Uterus (tissue), 4 donors: ENCODE measurements at places on chromosomes 4 and X. TPM values are rescaled to one million over a fixed set of nuclear protein-coding genes. Genes with fewer than 3 reads are reported as not detected.

DNA sequence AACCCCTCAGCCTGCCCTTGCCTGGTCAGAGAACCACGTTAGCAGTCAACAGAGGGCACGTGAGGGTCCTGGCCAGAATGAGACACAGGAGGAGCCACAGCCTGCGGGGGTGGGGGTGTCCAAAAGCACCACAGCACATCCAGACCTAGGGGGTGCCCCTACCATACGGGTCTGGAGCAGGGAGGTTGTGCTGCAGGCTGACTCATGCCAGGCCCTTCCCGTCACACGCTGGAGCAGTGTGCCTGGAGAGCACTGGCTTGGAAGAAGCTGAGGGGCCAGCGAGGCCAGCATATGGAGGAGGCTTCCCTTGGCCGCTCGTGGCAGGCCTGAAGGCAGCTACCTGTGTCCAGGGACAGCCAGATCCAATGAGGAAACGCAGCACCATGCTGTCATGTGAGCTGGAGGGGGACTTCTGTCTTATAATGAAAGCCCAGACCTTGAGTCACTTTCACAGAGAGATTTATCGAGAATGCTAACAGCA is 1.5 kb upstream of the IRAK1 start:
- peak; percentile 39 for DNase-seq

Gene RTL9
- 0.48 TPM for total RNA-seq

GRCh38 chrX:75230296-75230695 is 43.6 kb upstream of the UPRT start:
- DNase-seq, result no peak

Gene BEX2
- not detected for total RNA-seq

DNA sequence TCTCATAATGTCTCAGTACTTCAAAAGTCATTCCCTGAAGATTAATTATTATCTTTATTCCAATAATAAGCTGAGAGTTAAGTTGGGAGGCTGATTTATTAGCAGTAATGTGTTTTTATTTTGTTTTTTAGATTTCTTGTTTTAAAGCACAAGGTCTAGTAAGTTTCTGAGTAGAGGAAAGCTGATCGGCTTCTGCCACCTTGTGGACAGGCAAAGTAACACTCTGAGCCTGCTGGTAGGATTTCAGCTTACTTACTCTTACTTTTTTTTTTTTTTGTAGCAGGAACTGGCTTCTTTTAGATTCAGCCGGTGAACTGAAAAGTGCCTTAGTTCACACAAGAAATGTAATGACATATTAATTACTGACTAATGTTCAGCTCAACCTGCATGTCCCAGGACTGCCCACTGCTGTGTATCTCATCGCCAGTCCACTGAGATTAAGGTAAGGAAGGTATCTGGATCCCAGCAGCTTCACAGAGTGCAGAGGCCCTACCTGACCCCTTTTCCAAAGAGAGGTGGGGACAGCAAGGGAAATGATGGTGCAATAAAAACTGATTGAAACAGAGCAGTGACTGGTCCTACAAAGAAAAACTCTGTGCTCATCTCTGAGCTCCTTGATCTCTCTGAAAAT is 126.5 kb downstream of the ADGRA3 start:
- DNase-seq, result peak; percentile 49

DNA sequence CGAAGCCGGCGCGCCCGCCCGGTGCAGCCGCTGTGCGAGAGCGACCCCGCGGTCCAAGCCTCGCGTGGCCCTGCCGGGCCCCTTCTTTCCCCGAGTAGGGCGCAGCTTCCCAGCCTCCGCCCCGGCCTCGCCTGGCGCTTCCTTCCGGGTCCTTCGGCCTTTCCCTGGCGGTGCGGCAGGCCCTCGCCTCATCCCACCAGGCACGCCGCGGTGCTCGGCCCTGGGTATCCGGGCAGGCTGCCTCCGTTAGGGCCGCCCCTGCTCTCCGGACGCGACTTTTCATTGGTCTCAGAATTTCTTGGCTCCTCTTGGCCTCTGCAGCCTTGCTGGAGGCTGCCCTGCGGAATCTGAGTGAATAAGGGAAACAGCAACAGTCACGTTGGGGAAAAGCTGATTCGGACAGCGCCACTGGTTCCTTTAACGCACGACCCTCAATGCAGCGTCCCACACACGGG is 429 bp downstream of the UVSSA start:
- DNase-seq, result peak; percentile 77

- DNase-seq, result no peak
Observed at GRCh38 chr4:150368667-150369066, 213.3 kb upstream of the MAB21L2 start.

DNA sequence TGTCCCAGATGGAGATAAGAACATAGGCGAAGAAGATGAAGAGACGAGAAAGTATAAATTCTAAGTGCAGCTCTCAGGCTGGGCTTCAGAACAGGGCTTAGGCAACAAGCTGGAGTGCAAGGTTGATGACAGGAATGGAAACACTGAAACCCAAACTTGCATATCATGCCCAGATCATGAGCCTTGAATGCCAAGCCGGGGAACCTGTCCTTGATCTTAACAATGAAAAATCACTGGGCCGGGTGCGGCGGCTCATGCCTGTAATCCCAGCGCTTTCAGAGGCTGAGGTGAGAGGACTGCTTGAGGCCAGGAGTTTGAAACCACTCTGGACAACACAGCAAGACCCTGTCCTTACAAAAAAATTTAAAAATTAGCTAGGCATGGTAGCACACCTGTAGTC is 17.2 kb downstream of the AFAP1 start:
- no peak for DNase-seq

DNA sequence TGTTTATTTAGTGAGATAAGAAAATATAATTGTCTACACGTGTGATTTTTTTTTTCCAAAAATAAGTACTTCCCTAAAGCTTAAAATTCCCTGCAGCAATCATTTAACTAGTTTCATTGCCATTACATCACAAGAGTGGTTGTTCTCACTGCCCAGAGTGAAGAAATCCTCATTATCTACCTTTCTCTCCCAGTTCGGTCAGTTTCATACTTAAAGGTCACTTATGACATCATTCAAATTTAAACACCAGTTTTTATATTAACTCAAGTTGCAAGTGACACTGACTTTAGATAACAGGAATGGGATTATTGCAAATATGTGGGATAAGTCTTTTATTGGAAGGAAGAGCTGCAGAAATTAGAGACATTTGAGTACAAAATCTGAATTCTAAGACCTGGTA is 1699.8 kb upstream of the IGFBP7 start:
- no peak for DNase-seq

- DNase-seq, result no peak
Observed at GRCh38 chr4:150888217-150888616, 126.9 kb downstream of the LRBA start.

Gene AMBN
- total RNA-seq, result not detected

- no peak for DNase-seq
Observed at GRCh38 chr4:67886281-67886680, 2.5 kb upstream of the TMPRSS11D start.

DNA sequence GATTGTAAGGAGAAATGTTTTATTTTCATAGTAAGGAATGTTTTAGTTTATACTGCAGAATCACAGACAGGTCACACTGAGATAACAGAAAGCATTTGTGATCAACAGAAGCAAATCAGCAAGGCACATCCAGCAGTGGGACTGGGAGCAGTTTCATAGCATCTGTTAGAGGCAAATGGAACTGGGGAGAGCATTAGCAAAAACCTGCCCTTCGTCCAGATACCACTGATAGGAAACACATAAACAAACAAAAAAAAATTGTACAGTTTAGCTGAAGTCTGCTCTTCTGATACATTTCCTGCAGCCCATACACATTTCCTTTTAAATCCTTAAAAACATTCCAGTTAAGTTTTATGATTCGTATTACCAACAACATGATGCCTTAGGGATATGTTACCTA is 374.3 kb downstream of the PCDH7 start:
- no peak for DNase-seq

Gene P2RY8
- total RNA-seq, result not detected

Gene GPR143
- 0.26 TPM for total RNA-seq

DNA sequence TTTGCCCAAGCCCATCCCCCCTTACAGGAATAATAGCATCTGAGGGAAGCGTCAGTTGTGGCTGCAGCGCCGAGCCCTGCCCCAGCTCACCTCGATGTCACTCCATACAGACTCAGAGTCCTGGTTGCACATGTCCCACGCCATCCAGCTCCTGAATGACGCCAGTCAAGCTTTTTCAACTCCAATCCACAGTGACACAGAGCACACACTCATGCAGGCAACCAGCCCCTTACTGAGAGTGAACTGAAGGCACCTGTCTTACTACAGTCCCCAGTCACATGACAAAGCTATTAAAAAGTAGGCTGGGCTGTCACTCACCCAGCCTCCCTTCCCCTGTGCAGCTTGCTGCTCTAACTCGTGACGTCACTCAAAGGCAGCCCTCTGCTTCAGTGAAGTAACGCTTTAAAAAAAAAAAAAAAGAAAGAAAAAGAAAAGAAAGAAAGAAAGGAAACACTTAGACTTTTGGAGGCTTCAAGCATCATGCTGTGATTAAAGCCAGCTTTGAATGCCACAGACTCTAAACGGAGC is at the start of gene PPARGC1A:
Gene PPARGC1A (minus strand): TSS at position 234 of the 528 bp plus-strand sequence. CDS start 90 bp downstream, at position 144.
- DNase-seq, result peak; percentile 51

GRCh38 chrX:124010566-124010965 is 49.1 kb downstream of the STAG2 start:
- DNase-seq, result no peak

GRCh38 chrX:14832151-14832550 is 40.7 kb downstream of the FANCB start:
- no peak for DNase-seq

GRCh38 chrX:22081475-22082092 is 49.5 kb downstream of the PHEX start:
- DNase-seq, result peak; percentile 47

Gene SRPX2
- total RNA-seq, result 7.4 TPM

DNA sequence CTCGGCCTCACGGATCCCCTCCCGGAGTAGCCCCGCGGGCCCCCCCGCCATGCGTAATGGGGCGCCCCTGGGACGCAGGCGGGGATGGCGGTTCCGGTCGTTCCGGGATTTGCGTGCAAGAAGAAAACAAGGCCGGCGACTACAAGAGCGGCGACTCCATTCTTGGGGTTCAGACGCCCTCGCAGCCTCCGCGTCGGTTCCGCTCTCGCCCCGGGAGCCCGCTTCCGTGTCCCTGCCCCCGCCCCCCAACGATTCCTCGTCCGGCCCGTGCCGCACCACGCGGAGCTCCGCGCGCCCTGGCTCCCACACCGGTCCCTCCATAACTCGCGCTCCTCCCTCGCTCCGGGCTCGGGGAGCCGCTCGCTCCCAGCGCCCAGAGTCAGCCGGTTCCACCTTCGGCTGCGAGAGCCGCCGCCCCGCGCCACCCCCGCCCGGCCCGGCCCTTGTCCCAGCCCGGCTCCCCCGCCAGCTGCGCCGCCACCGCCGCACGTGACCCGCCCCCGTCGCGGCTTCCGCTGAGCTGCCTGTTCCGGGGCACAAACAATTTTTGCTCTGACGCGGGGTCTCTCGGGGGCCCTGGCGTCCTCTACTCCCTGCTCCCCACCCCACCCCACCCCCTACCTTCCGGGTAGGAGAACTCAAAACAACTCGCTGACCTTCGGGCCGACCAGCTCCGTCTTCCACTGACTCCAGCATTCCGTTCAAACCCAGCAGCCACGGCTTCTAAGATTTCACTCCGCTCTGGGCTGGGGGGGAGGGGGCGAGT is 78.8 kb upstream of the BCOR start:
- DNase-seq, result peak; percentile 47

GRCh38 chrX:71541210-71542022 is 8.5 kb downstream of the OGT start:
- DNase-seq, result no peak

DNA sequence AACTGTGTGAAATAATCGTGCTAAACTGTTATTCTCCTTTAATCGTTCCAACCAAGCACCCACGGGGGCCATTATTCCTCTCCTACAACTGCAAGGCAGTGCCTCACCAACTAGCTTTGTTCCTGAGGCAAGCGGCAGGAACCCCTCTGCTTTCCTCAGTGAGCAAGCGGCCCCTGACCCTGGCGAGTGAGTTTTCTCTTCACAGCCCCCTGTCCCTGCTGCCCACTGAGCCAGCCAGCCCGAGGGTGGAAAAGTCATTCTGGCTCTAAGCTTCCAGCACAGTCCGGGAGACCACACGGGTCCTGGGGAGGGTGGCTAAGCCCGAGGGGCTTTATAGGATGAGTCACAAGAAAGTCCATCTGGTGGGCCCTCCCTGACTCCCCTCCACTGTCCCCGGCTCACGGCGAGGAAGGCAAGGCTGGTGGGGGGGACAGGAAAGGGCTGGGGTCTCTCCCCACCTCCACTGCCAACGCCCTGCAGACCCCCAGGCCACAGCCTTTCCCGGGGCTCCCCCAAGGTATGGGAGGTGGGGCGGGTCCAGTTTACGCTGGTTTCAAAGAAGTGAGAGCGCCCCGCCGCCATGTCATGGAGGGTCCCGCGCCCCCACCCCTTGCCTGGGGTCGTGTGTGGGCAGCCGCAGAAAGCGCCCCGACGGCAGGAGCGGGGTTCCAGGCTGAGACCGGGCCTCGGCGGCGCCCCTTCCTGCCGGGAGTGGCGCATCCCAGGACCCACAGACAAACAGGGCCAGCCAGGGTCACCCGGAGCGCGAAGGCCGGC is 45.0 kb downstream of the CPLX1 start:
- DNase-seq, result no peak

GRCh38 chrX:99172958-99173357 is 1237.1 kb downstream of the PCDH19 start:
- no peak for DNase-seq

- DNase-seq, result peak; percentile 33
Observed at GRCh38 chrX:40543661-40544328, 37.0 kb upstream of the ATP6AP2 start.

- DNase-seq, result peak; percentile 80
Observed at GRCh38 chr4:1249148-1249730, 309 bp upstream of the CTBP1 start.

DNA sequence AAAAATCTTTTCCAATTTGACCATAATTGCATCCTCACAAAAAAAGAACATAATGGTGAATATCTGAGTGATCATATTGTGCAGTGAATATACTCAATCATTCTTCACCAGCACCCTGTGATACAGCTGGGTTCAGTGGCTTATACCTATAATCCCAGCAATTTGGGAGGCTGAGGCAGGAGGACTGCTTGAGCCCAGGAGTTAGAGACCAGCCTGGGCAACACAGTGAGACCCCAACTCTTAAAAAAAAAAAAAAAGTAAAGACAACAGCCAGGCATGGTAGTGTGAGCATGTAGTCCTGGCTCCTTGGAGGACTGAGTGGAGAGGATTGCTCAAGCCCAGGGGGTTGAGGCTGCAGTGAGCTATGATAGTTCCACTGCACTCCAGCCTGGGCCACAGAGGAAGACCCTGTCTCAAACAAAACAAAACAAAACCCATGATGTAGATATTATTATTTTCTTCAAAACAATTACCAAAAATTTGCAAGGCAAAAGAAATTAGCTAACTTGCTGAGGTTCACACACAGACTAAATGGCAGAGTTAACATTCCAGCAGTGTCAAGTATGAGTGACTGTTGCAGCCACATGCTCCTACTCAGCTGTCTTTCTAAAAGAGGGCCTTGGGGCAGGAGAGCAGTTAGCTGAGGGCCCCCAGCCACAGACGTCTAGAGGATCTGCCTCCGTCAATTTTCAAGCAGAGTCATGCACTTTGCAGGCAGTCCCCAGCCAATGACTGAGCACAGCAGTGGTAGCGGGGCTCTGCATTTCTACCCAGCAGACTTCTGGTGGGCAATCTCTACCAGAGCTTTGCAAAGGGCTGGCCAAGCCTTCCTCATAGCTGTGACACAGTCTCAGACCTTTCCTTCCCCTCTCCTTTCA is 33.4 kb downstream of the ADGRA3 start:
- no peak for DNase-seq
